ENCODE measurements at places on chromosomes 1 and 21.

DNA sequence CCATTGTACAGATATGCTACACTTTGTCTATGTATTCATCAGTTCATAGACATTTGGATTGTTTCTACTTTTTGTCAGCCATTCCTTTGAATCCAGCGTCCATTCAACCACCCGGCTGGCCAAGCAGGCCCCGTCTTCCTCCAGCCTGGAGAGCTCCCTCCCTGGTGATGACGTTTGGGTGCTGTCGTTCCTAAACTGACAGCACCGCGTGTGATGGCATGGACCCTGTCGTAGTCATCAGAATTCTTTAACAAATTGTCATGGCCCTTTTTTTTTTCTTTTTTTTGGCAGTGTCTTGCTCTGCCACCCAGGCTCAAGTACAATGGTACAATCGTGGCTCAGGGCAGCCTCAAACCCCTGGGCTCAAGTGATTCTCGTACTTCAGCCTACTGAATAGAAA lies 138.6 kb upstream of the ERRFI1 start:
- DNase-seq: no peak

DNA sequence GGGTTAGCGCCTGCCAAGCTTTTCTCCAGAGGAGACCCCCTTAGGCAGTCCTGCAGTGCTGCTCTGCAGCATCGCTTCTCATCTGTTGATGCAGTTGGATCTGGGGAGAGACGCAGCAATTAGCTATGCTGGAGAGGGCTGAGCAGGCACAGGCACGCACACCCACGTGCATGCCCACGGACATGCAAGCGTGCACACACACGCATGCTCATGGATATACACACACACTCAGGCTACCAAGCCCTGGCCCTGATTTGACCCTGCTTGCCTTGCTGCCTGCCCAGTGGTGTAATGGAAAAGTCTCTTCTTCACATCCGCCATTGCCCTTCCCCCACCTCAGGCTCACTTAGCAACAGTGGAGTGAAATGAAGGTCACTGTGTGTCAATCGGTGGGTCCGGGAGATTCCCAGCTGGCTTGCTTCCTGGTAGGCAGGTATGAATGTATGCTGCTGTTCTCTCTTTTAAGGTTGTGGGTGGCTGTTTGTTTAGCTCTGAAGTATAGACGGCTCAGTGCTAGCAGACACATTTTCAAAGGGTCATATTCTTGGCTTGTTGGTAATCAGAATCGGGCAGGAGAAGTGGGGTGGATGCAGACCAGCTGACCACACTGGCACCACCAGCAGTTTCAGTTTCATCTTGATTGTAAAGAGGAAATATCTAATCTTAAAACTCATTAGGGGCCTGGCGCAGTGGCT lies 9.5 kb downstream of the ATP1B1 start:
- DNase-seq: no peak

- DNase-seq: no peak
Measured at GRCh38 chr1:48245106-48245505, 22.6 kb downstream of the SLC5A9 start.

GRCh38 chr1:101371259-101371658 lies 134.4 kb downstream of the S1PR1 start:
- DNase-seq: no peak

GRCh38 chr1:210446479-210446878 lies 117.8 kb downstream of the HHAT start:
- peak; percentile 33 for DNase-seq

- DNase-seq: no peak
Measured at GRCh38 chr1:240833075-240833474, 221.1 kb upstream of the GREM2 start.

DNA sequence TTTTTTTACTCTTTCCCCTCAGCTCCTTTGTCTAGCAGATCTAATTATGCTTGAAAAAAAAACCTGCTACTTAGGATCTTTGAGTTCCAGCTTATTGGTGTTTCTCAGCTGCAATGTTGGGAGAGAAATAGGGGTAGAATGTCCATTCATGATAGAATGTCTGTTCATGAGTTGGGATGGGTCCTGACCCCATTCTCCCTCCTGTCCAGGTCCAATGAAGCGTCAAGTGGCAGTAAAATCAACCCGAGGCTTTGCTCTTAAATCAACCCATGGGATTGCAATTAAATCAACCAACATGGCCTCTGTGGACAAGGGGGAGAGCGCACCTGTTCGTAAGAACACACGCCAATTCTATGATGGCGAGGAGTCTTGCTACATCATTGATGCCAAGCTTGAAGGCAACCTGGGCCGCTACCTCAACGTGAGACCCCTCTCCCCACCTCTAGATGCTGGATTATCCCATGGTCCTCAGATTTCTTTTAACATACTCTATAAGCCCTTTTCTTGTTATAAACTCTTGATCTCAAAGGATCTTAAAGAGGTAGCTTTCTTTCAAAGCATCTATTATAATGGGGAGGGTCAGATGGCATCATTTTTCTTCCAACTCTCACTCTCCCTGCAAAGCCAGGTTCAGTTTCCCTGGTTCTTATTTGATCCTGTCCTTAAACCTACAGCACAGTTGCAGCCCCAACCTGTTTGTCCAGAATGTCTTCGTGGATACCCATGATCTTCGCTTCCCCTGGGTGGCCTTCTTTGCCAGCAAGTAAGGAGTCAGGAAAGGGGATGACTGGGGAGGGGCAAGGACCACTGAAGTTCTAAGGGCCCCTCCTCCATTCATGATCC lies 11.1 kb downstream of the CERS2 start:
- DNase-seq: no peak

GRCh38 chr1:7290971-7291970 lies 479.8 kb upstream of the VAMP3 start:
- no peak for DNase-seq

DNA sequence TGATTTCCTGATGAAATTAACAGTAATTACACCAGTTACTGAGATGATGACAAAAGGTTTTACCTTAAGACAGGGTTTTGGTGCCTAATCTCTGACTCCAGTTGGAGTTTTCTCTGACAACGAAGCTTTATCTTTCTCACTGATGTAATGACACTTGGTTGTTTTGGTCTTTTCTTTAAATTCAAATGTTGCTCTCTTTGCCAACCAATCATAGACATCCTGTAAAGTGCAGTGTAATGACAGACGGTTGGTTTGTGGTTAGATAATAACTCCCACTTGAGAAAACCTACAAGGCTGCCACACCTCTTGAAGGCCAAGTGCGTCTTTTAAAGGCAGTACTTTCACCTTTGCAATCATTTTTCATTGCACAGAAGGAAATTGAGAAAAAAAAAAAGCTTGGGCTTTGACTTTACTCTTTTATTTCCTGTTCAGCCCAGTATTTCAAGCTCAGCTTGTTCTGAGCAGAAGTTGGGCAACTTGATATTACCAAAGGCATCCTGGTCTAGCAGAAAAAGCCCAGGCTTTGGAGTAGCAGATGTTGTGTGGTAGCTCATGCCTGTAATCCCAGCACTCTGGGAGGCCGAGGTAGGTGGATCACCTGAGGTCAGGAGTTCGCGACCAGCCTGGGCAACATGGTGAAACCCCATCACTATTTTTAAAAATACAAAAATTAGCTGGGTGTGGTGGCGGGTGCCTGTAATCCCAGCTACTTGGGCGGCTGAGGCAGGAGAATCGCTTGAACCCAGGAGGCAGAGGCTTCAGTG lies 14.9 kb downstream of the PDIK1L start:
- no peak for DNase-seq

- DNase-seq: peak; percentile 40
Measured at GRCh38 chr1:167455786-167456446, 62.4 kb downstream of the CD247 start.

GRCh38 chr1:91781371-91781825 lies 104.6 kb downstream of the TGFBR3 start:
- DNase-seq: no peak

GRCh38 chr21:35348686-35349085 lies 299.6 kb upstream of the RUNX1 start:
- DNase-seq: no peak

DNA sequence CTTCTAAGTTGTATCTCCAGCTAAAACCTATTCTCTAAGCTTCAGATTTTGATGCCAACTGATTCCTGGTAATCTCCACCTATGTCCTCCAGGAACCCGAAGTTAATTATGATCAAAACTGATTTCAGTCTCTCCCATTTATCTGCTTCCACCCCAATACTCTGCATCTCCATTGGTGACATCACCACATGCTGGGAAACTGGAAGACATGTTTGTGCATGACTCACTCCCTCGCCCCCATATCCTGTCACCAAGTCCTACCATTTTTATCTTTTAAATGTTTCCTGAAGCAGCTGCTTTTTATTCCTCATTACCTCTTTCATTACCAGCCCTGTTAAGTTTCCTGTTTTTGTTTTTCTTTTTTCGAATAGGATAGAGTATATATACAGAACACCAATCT lies 228.5 kb downstream of the LRRC40 start:
- no peak for DNase-seq

- no peak for DNase-seq
Measured at GRCh38 chr1:86394416-86394815, 1.7 kb downstream of the ODF2L start.

GRCh38 chr1:174991473-174991872 lies 8.3 kb upstream of the CACYBP start:
- no peak for DNase-seq

GRCh38 chr21:35461700-35462099 lies 412.6 kb upstream of the RUNX1 start:
- DNase-seq: no peak

DNA sequence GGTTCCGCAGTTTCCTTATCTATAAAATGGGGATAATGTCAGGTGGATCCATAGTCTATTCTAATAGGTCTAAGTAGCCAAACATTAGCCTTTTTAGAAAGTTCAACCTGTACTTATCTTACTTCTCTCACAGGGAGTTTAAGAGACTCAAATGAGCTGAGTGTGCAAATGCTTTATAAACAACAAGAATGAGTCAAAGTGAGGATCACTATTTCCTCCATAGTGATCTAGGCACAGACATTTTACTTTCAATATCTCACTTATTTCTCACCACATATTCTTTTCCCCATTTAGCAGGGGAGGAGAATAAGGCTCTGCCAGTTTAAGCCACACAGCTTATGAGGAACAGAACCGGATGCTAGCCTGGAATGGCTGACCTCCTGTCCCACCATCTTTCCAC lies 92.1 kb upstream of the LMO4 start:
- no peak for DNase-seq

DNA sequence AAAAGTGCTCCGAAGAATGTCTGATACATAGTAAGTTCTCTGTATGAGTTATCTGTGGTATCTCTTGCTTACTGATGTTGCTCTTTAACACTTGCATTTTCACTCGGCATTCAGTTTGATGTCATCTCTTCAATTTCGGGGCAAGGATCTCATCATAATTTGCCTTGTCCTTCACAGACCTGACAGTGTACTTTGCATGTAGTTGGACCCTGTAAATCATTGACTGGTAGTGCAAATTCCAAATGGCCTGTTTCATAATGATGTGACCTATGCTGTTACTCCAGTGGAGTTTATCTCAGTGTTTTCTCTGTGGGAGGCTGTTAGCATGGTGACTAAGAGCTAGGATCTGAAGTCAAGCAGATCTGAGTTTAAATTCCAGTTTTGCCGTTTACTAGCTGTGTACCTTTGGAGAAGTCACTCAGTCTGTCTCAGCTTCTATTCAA lies 34.2 kb upstream of the ABCD3 start:
- DNase-seq: no peak

GRCh38 chr1:82792151-82792550 lies 991.4 kb downstream of the ADGRL2 start:
- no peak for DNase-seq

DNA sequence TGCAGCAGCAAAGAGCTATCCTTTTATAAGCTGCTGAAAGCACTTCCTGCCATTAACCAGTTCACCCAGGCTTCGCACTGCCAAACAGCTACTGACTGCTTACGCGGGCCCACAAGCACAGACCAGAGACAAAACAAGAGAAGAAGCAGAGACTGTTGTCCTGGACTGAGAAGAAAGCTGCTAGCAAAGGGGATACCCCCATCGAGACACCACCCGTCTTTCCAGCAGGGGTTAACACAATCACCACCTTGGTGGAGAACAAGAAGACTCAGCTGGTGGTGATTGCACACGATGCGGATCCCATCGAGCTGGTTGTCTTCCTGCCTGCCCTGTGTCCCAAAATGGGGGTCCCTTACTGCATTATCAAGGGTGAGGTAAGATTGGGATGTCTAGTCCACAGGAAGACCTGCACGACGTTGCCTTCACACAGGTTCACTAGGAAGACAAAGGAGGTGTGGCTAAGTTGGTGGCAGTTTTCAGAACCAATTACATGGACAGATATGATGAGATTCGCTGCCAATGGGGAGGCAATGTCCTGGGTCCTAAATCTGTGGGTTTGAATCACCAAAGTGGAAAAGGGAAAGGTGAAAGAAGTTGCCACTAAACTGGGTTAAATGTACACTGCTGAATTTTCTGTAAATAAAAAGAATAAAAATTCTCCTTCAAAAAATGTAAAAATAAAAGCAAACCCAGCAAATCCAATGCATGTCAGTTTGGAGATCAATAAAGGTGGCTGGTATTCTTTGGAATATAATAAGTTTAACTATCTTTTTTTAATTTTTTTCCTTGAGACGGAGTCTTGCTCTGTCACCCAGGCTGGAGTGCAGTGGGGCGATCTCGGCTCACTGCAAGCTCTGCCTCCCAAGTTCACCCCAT lies 1.2 kb downstream of the FMO5 start:
- no peak for DNase-seq

- no peak for DNase-seq
Measured at GRCh38 chr1:2318314-2319278, 72.8 kb downstream of the MORN1 start.

GRCh38 chr1:56034847-56035481 lies 544.4 kb downstream of the PLPP3 start:
- no peak for DNase-seq

- no peak for DNase-seq
Measured at GRCh38 chr1:161962091-161962887, 61.4 kb downstream of the OLFML2B start.

- DNase-seq: no peak
Measured at GRCh38 chr1:21587602-21587953, 78.4 kb downstream of the ALPL start.

DNA sequence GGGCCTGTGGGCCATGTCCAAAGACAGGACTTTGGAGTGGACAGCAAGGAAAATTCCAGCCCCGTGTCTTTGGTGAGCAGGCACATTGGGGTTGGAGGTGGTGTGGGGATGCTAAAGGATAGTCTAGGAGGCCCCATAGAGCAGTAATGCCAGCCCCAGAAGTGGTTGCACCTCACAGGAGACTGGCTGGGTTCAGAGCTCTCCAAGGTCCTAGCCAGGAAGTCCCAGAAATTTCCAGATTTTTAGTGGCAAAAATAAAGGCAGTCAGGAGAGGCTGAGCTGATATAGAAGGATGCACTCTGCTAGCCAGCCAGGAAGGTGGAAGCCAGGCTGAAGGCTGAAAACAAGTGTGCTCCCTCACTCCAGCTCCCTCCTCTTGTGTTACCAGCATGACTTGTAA lies 144.0 kb upstream of the KCND3 start:
- DNase-seq: no peak
